ENCODE measurements at places on chromosomes 16 and 17.

DNA sequence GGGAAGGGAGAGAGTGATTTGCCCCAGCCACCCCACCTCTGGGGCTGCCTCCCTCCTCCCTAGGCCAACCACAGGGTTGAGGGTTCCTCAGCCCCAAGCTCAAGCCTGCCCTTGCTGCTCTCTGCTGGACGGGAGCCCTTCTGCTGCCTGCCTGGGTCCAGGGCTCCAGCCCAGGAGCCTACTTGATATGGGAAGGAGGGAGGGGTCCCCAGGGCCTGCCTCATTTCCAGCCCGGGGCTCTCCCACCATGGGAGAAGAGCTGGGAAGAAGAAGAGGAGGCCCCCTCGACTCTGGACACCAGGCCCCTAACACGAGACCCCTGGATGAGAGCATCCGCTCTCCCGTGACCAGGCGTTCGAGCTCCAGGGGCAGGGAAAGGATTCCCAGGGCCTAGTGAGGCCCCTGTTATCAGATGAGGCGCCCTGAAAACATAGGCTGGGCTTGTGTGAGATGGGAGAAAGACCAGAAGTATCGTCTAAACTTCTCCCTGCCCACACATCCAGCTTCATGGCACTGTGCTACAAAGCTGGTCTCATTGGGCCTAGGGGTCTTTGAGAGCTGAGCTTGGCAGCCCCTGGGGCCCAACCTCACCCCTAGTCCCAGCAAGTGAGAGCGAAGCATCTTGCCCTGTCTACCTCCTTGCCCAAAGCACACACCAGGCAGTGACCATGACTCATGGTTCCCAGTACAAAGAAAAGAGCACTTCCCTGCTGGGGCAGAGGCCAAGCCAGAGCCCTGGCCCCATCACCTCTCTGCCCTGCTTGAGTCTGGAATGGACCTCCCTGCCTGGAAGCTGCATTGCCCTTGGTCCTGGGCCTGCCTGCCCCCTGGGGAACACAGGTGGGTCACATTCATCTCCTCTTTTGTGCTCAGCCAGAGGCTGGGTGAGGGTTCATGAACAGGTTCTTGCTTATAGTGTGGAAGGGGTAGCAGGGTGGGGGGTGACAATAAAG is 987 bp downstream of the SLC16A5 start:
- peak overlapping the region; percentile 38 for H3K4me3 ChIP-seq
- H3K36me3 ChIP-seq = no peaks in the 10 kb centered on the region
- no peaks in the 10 kb centered on the region for H3K27me3 ChIP-seq
- H3K4me1 ChIP-seq = peaks cover 29% of the 10 kb centered on the region
- no peak overlapping the region for H3K27ac ChIP-seq
- DNase-seq = peak; percentile 46

GRCh38 chr16:71808593-71809459 is at the start of gene AP1G1:
Gene AP1G1, minus strand, starts transcription at chr16:71808834. Its CDS starts 19,355 bp downstream, at chr16:71789479.
- no peaks in the 10 kb centered on the region for H3K27me3 ChIP-seq
- DNase-seq = peak; percentile 98
- H3K27ac ChIP-seq = peak within 1 kb of the TSS; percentile 100

DNA sequence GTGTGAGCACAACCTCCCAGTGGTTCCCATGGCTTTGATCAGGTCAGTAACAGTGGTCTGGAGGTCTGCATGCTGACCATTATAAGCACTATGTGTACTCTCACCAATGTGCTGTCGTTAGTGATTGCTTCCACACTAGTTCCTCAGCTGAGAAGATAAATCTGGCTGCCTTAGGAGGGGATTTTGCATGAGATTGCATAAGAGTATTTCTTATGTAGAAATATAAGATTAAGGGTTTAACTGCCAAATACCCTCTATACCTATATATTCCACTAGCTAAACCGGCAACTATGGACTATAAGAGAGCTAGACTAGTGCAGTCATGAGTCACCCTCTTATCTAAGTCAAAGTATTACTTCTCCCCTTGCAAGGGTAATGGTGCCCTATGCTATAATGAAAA is 580.2 kb downstream of the CDH11 start:
- no peak overlapping the region for H3K27ac ChIP-seq
- no peaks in the 10 kb centered on the region for H3K36me3 ChIP-seq
- H3K4me1 ChIP-seq = no peaks in the 10 kb centered on the region
- no peaks in the 10 kb centered on the region for H3K27me3 ChIP-seq
- no peak for DNase-seq

DNA sequence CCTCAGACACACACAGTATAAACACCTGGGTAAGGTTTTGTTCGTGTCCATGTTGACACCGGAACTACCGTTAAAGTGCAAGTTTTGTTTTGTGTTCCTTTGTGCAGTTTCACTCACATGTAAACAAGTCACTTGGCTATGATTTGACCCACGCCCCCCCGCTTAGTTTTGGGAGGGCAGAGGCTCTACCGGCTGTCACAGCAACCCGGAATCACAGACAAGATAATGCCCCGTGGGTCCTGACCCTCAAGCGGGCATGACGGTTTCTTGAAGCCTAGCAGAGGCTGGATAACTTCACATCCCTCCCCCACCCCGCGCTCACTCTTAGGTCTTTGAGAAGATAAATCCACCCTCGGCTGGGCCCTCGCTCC is 1.7 kb downstream of the RASD1 start:
- DNase-seq = no peak
- H3K27ac ChIP-seq = no peak overlapping the region
- H3K27me3 ChIP-seq = no peaks in the 10 kb centered on the region
- H3K4me1 ChIP-seq = peaks cover 11% of the 10 kb centered on the region
- H3K4me3 ChIP-seq = no peak overlapping the region

DNA sequence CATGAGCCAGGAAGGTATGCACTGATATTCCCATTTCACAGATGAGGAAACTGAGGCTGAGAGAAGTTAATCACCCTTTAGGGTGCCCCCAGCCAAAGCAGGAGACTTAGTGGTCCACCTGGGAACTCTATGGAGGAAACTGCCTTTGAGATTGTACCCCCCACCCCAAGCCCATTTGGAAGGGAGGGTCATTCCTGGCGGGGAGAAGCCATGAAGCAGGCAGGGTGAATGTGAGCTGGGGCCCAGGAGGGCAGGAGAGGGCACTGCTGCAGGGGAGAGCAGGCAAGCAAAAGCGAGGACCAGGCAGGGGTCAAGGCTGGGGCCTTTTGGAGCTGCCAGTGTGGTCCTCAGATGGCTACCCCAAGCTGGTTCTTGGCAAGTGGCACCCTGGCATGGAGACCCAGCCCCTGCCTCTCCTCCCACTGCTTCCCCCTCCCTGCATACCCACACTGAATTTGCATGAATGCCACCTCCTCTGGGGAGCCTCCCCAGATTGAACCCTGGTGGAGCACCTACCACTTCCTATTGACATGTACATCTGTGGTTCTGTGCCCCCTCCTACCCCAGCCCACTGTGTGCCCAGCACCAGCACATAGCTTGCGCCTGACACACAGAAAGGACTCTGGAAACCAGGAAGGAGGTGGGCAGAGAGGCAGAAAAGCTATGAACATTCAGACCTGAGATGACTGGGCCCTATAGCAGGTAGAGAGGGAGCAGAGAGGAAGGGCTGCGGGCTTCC is 965 bp upstream of the TMC6 start:
- H3K4me3 ChIP-seq = no peak overlapping the region
- peaks cover 63% of the 10 kb centered on the region for H3K27me3 ChIP-seq
- peaks cover 16% of the 10 kb centered on the region for H3K4me1 ChIP-seq
- no peaks in the 10 kb centered on the region for H3K36me3 ChIP-seq
- no peak overlapping the region for H3K27ac ChIP-seq

- H3K27ac ChIP-seq = no peak overlapping the region
- H3K4me1 ChIP-seq = no peaks in the 10 kb centered on the region
- no peaks in the 10 kb centered on the region for H3K27me3 ChIP-seq
- no peak overlapping the region for H3K4me3 ChIP-seq
- no peaks in the 10 kb centered on the region for H3K36me3 ChIP-seq
Observed at GRCh38 chr16:52193441-52193840, 353.5 kb downstream of the TOX3 start.

DNA sequence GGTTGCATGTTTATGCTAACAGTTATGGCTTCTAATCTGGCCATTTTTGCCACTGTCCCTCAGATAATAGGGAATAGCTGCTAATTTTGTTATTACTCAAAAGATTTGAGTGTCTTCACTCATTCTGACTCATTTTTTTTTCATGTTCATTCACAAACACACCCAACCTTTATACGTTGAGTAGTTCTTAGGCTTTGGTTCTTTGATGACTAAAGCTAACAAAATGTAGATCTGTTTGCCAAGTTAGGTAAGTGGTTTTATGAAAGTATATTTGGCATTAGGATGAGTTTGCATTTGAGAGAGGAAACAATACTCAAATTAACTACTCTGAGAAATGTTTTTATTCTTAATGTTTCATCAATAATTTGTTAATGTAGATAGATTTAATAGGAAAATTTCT is 3.6 kb downstream of the MAP2K4 start:
- peaks cover 35% of the 10 kb centered on the region for H3K4me1 ChIP-seq
- no peaks in the 10 kb centered on the region for H3K27me3 ChIP-seq
- no peak for DNase-seq
- peak overlapping the region; percentile 52 for H3K27ac ChIP-seq

GRCh38 chr17:50839591-50840310 is 4.4 kb downstream of the WFIKKN2 start:
- H3K27ac ChIP-seq = no peak overlapping the region
- DNase-seq = no peak
- no peaks in the 10 kb centered on the region for H3K27me3 ChIP-seq
- no peaks in the 10 kb centered on the region for H3K36me3 ChIP-seq
- no peak overlapping the region for H3K4me3 ChIP-seq

GRCh38 chr16:25481636-25482035 is 210.1 kb upstream of the HS3ST4 start:
- no peak overlapping the region for H3K4me3 ChIP-seq
- no peak overlapping the region for H3K27ac ChIP-seq
- no peaks in the 10 kb centered on the region for H3K36me3 ChIP-seq
- H3K27me3 ChIP-seq = no peaks in the 10 kb centered on the region
- H3K4me1 ChIP-seq = no peaks in the 10 kb centered on the region

Data from SJSA1 (cell line).